ENCODE measurements at places on chromosomes 11 and 22. TPM values are rescaled to one million over a fixed set of nuclear protein-coding genes. Genes with fewer than 3 reads are reported as not detected.

GRCh38 chr11:68992743-68993255 is 12.0 kb upstream of the MRGPRD start:
- DNase-seq: no peak

DNA sequence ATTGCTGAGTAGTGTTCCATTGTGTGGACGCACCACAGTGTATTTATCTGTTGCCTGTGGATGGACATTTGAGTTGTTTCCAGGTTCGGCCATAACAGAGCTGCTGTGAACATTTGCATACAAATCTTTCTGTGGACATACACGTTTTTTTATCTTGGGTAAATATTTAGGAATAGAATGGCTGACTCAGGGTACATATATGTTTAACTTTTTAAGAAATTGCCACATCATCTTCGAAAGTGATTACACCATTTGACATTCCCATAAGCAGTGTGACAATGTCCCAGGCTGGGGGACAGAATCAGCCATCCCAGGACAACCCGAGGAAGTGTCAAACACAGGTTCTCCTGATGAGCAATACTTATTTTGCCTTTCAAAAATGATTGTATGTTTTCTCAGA is 87.9 kb downstream of the OSBP2 start:
- DNase-seq: no peak

DNA sequence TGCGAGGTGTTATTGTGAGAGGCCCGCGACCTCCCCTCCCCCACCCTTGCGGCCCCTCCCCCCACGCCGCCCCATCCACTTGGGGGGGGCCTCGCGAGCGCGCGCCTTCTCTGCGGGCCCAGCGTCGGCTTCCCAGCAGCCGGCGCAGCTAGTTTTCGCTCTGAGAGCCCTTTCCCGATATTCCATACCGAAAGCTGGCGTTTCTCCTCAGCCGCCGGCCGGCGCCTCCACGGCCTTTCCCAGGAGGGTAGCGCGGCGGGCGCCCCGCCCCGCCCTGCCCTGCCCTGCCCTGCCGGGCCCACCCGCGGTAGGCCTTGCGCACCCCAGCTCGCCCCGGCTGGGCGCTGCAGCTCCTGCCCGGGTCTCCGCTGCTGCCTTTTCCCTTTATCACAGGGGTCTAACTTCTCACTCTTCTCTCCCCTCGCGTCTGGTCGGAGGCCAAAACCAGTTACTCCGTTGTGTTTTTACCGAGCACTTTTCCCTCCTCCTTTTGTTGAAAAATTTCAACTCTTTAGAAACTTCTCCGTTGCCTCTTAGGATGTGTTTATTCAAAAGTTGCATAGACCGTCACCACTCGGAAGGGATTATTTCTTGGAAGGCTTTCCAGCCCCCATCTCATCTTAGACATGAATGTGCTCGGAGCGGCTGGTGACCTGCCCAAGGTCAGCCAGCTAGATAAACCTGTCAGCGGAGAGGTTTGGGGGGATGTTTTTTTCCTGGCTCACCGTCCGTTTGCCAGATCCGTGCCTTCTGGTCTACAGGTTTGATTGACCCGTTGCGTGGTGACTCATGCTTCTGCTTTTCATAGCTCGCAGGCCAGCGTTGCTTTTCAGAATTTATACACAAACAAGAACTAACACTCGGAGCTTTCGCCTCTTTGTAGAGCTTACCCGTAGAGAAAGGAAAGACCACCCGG is 648 bp downstream of the PAFAH1B2 start:
- DNase-seq: peak; percentile 57

Gene TCIRG1
- 311 TPM for total RNA-seq
